ENCODE measurements at places on chromosomes 16 and 17.

DNA sequence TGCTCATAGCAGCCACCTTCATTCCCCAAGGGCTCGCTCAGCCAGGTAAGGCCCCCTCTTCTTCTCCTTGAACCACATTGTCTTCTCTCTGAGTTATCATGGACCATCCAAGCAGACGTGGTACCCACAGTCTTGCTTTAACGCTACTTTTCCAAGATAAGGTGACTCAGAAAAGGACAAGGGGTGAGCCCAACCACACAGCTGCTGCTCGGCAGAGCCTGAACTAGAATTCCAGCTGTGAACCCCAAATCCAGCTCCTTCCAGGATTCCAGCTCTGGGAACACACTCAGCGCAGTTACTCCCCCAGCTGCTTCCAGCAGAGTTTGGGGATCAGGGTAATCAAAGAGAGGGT is 272 bp downstream of the CCL2 start:
- no peak for DNase-seq

GRCh38 chr17:42536372-42537155 is 523 bp downstream of the NAGLU start:
- DNase-seq = peak; percentile 73

DNA sequence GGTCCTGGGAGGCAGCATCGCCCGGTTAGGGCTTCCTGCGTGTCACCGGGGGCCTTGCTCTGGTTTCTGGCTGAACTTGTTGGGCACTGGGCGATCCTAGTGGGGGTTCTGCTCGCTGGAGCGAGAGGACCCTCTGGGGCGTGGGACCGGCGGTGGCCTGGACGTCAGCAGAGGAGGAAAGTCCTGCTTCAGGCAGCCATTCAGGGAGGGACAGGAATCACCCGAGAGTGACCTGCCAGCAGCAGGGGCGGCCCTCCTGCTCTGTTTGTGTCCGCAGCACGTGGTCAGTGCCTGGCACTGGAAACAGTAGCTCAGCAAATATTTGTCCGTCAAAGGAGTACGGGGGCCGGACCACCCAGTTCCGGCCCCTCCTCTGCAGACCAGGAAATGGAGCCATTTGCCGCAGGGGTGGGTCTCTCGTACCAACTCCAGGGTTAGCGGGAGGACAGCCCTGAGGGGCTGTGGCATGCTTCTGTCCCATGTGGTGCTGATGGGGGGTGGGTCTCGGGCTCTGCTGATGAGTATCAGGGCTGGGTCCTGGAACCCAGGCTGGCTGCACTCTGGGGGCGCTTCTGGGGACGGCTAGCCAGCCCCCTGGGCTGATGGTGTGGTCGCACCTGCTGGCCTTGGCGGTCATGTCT is 48.3 kb downstream of the BAIAP2 start:
- no peak for DNase-seq

GRCh38 chr17:14068542-14069250 is 608 bp upstream of the COX10 start:
- DNase-seq = no peak

DNA sequence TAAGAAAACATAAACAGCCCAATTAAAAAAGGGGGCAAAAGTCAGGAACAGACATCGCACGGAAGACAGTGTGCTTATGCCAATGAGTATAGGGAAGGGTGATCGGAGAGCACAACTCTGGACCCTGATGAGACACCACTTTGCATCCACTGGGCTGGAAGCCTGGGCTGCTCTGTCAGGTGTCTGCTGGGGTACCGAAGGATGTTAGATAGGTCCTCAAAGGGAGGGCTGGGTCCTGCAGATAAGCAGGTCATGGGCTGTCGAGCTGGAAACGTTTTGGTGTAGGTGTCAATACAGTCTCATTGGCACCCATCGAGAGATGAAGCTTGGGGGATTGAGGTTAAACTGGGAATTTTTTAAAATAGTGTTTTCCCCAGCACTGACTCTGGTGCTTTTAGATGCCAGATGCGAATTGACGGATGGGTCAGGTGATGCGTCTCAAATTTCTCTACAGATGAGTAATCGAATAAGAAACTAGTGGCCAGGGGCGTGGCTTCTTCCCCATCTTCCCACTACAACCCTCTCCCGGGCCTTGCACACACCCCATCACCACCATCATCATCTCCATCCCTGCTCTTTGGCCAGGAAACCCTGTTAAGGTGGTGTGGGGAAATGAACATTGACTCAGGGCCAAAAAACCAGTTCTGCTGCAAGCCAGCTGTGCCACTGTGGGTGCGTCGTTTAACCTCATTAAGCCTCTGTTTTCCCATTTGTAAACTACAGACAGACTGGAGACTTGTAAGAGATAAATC is 47.8 kb upstream of the IRF8 start:
- DNase-seq = peak; percentile 53

DNA sequence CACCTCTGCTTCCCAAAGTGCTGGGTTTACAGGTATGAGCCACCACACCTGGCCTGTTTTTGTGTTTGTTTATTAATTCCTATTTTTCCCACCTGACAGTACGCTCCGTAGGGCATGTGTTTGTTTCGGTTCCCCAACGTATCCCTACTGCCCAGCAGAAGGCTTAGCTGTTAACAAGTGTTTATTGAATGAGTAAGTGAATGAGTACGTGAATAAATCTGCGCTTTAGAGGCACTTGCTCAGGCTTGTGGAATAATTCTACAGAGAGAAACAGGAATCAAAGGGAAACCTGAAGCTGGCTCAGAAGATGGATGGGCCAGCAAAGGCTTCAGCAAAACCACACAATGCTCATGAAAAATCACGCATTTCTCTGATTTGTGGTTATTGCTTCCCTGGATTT is 647.9 kb downstream of the MAF start:
- no peak for DNase-seq

- DNase-seq = no peak
Measured at GRCh38 chr17:22703204-22703603, 1010.9 kb downstream of the KCNJ18 start.

DNA sequence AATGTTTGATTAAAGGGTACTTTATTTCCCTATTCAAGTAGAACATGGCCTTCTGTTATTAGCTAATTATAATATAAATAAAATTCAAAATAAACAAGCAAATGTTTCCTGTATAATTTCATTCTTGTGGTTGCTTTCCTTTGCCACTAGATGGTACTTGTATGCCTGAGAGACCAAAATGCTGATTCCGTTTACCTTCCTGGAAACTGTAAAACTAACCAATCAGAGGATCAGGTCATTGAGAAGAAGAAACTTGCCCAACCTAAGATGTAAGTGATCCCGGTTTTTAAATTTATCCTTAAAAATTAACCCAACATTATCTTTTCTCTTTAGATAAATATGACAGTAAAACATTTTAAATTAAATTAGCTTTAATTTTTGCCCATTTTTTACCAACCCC is 8.1 kb upstream of the ABCA5 start:
- DNase-seq = peak; percentile 18

DNA sequence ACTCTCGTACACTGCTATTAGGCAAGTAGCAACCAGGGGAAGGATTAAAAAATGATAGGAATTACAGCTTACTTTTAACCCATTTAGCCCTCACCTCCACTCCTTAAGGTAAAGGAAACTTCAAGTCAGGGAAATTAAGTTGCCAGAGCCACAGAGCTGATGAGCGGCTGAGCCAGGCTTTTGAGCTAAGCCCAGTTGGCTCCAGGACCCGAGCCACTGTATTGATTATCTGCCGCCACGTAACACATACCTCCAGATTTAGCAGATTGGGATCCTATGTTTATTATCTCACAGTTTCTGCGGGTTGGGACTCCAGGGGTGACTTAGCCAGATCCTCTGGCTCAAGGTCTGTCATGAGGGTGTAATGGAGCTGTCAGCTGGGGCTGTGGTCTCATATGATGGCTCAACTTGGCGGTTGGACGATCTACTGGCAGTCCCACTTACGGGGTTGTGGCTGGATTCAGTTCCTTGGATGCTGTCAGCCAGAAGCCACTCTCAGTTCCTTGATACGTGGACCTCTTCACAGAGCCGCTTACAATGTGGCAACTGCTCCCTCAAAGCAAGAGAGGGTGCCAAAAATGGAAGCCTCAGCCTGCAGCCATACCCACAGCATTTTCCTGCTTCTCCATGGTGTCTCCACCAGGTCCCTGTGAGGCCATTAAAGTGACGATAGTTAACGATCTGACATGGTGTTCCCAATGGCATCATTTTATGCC is 57.3 kb downstream of the TMEM186 start:
- DNase-seq = no peak

GRCh38 chr16:965487-965886 is 5.3 kb downstream of the LMF1 start:
- DNase-seq = no peak

Measured in NCI-H2171 (cell line).